ENCODE measurements at places on chromosomes 7 and 10. TPM values are rescaled to one million over a fixed set of nuclear protein-coding genes. Genes with fewer than 3 reads are reported as not detected.

SMKR1 gene
- 2.7 TPM for total RNA-seq

FBXL13 gene
- total RNA-seq: 0.83 TPM

MEIG1 gene
- total RNA-seq: 1.1 TPM

NDUFA5 gene
- total RNA-seq: 64.0 TPM

ZNF479 gene
- total RNA-seq: not detected

ADAMTS14 gene
- total RNA-seq: not detected

OGDHL gene
- 0.73 TPM for total RNA-seq

HGF gene
- not detected for total RNA-seq

PDE6C gene
- total RNA-seq: not detected

GBX1 gene
- not detected for total RNA-seq

MRLN gene
- total RNA-seq: not detected

NACAD gene
- total RNA-seq: 0.14 TPM

ATRNL1 gene
- not detected for total RNA-seq

ENO4 gene
- not detected for total RNA-seq

HABP2 gene
- not detected for total RNA-seq

TDRD1 gene
- total RNA-seq: 0.25 TPM

MRPS16 gene
- total RNA-seq: 123 TPM

ODAD2 gene
- total RNA-seq: 0.23 TPM

GPR15LG gene
- total RNA-seq: not detected

CFAP46 gene
- total RNA-seq: 0.21 TPM

TLX1 gene
- total RNA-seq: not detected

PCDH15 gene
- total RNA-seq: not detected

All from activated CD4-positive, alpha-beta T cell treated with anti-CD3 and anti-CD28 coated beads for 36 hours (primary cell).